GM12864 (cell line): ENCODE measurements at places on chromosomes 6 and 20.

GRCh38 chr20:47330933-47331708, 25.4 kb downstream of the ZMYND8 start:
- no peak for DNase-seq

- no peak for DNase-seq
These were observed 35.9 kb downstream of the CDYL start for GRCh38 chr6:4812068-4812467.

DNA sequence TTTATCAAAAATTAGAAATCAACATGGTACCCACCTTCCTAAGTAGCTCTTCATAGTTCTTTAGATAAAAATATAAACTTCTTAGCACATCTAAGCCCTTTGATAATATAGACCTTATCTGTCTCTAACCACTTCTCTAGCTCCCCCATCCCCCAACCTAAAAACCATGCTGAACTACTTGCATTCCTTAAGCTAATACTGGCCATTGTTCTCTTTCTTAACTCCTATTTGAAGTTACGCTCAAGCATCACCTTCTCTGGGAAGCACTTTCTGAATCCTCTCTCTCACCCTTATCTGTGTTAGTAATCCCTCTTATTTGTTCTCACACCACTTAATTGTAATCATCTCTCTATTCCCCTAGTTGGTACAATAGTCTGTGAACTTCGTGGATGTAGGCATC, 153.0 kb downstream of the PHF3 start:
- DNase-seq = no peak

GRCh38 chr6:169997930-169998218, 246.5 kb downstream of the ERMARD start:
- DNase-seq = no peak

- DNase-seq = peak; percentile 26
These were observed 97.2 kb upstream of the MAP7 start for GRCh38 chr6:136647363-136647852.

DNA sequence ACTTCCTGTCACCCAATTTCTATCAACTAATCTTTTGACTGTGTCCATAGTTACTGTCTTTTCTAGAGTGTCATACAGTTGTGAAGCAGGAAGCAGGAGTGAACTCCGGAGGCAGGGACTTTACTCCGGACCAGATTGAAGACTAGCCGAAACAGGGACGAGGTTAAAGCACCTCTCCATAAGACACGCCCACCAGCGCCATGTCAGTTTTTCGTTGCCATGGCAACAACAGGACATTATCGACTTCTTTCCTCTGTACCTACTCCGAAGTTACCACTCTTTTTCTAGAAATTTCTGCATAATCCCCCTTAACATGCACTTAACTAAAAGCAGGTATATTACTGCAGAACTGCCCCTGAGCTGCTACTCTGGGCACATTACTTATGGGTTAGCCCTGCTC, 25.2 kb downstream of the TRIM38 start:
- no peak for DNase-seq

DNA sequence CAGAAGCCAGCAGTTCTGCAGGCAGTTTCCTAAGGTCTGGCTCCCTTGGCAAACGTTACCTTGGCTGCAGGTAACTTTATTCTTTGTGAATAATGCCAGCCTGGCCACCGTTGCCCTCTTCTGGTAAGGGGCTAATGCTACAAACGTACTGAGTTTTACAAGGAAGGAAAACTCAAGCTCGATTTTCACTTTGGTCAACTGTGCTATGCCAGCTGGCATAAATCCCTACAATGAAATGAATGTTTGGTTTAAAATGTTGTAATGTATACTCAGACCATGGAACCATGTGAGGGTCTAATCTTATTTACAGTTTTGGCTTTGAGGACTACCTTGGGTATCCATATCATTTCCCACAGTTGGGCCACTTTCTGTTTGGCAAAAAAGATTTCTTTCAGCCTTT, 101.4 kb downstream of the SLX4IP start:
- no peak for DNase-seq

DNA sequence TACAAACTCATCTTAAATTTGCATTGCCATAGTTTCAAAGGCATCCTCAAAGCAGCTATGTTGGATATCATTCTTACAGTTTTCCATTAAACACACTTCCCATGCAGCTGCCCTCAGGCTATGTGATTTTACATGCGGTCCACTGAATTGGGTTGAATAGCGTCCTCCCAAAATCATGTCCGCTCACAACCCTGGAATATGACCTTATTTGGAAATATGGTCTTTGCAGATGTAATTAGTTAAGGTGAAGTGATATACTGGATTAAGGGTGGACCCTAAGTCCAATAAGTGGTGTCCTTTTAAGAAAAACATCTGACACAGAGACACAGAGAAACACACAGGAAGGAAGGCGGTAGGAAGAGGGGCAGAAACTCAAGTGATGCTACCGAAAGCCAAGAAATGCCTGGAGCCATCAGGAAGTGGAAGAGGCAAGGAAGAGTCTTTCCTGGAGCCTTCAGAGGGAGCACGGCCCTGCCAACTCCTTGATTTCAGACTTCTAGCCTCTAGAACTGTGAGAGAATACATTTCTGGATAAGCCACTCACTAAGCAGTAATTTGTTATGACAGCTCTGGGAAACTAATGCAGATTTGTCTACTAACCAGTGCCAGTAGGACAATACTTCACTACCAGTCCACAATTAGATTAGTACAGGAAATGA, 42.7 kb upstream of the NHSL1 start:
- DNase-seq = no peak

DNA sequence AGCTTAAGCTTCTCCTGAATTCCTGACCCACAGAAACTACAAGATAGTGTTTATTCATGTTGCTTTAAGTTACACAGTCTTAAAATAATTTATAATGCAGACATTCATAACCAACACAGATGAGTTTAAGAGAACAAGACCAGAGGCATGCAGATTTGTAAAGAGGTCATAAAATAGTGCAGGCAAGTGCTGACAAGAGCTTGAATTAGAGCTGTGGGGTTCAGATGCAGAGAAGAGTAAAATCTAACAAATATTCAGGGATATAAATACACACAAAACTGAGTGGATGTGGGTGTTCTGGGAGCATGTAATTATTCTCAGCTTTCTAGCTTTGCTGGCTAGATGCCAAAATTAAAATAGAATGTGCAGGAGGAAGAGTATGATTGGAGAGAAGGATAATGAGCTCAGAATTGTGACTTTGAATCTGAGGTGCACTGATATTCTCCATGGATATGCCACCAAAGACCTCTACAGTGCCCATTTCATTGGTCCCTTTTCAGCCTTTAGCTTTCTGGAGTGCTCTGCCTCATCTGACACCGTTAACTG, 291.9 kb upstream of the SGK1 start:
- no peak for DNase-seq

DNA sequence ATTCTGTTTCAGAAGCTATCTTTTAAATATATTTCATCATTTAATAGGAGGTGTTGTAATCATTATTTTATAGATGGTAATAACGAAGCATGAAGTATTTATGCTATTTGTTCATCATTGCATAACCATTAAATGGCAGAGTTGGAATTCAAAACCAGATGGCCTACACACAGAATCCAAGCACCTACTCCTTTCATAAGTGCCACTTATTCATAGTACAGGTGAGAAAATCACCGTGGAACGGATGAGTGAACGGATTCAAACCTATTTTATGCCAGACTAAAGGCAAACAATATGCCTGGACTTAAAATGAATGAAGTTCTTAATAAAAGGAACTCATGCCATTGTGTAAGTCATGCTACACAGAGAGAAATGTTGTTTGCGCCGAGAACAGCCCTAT, 397.9 kb upstream of the ADGRB3 start:
- DNase-seq = no peak

- no peak for DNase-seq
These were observed 109.1 kb upstream of the FAM184A start for GRCh38 chr6:119187596-119187995.

GRCh38 chr6:12075067-12075563, 63.0 kb downstream of the HIVEP1 start:
- DNase-seq = no peak

DNA sequence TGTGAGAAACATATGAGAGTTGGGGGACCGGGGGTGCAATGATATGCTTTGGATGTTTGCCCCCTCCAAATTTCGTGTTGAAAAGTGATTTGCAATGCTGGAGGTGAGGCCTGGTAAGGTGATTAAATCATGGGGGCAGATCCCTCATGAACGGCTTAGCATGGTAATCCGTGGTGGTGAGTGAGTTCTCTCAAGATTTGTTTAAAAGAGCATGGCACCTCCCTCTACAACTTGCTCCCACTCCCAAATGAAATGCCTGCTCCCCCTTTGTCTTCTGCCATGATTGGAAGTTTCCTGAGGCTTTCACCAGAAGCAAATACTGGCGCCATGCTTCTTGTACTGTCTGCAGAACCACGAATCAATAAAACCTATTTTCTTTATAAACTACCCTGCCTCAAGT, 2.5 kb downstream of the DEK start:
- DNase-seq = no peak
